Stimulated activated CD8-positive, alpha-beta memory T cell treated with anti-CD3 and anti-CD28 coated beads, Interleukin-4, amount 100 ng/mL, for 24 hours (primary cell): ENCODE measurements at places on chromosomes 6 and 20.

- no peak for DNase-seq
Observed at GRCh38 chr20:24523661-24524060, 54.2 kb downstream of the SYNDIG1 start.

DNA sequence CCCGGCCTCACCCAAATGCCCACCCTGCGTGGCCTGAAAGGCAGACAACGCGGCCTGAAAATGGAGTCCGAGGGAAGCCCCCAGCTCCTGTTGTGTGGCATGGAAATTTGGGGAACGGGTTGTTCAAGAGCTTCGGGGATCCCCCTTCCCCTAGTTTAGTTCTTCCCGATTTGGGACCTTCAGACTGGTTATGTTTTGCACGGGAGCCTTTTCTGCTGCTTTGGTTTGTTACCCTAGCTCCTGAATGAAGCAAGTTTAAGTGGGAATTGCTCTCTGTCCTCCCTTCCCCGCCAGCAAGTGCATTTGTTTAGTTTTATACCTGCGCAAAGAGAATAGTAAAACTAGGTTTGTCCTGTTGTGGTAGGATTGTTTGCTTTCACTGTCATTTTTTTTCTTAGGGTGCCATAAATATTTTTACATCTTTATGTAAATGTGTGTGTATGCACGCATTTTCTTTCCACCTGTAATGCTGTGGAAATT is 604 bp downstream of the SH3BGRL2 start:
- no peak for DNase-seq

GRCh38 chr6:33163540-33163939 is 28.7 kb downstream of the COL11A2 start:
- DNase-seq, result no peak

- no peak for DNase-seq
Observed at GRCh38 chr20:58571693-58572427, 56.7 kb upstream of the APCDD1L start.

GRCh38 chr6:106466211-106466610 is 105.7 kb downstream of the CRYBG1 start:
- DNase-seq, result no peak

- no peak for DNase-seq
Observed at GRCh38 chr20:5780846-5781217, 30.6 kb downstream of the SHLD1 start.

- DNase-seq, result no peak
Observed at GRCh38 chr6:87832025-87832825, 130.2 kb upstream of the AKIRIN2 start.
